ENCODE measurements at places on chromosomes 4 and X.
A peak's percentile ranks its signal among the peaks of the same experiment; 100 is the strongest.

DNA sequence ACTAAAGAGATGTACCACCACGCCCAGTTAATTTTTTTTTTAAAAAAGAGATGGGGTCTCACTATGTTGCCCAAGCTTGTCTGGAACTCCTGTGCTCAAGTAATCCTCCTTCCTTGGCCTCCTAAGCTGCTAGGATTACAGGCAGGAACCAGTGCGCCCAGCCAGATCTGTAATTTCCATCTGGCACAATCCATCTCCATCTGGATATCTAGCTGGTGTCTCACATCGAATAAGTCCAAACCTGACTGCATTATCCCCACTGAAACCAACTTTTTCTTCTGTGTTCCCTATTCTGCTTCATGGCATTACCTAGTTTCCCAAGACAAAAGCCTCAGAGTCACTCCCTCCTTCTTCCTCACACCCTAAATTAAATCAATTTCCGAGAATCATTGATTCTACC, 125.8 kb upstream of the TEX13C start:
- DNase-seq = no peak

- no peak for DNase-seq
Observed at GRCh38 chrX:150324919-150325318, 38.2 kb upstream of the MAMLD1 start.

GRCh38 chr4:151250706-151251105, 26.3 kb upstream of the PRSS48 start:
- DNase-seq = no peak

DNA sequence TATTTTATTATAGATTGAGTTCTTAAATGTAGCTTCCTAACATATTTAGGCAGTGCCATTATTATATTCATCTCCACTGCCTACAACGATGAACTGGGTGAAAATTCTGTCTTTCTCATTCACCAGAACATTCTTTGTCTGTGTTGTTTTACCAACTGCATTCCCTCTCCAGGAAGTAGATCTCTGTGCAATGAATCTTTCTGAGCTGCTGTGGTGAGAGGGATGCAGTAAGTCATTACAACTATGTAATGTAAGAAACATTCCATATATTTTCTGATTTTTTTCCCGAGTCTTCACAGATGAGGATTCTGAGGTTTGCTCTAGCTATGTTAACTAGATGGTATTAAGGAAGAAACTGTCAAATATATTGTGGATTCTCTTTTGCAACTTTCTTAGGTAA, 811.9 kb upstream of the PCDH7 start:
- DNase-seq = no peak

- no peak for DNase-seq
Observed at GRCh38 chr4:86633854-86634253, 39.7 kb downstream of the PTPN13 start.

- no peak for DNase-seq
Observed at GRCh38 chrX:132877954-132878536, 80.4 kb downstream of the HS6ST2 start.

DNA sequence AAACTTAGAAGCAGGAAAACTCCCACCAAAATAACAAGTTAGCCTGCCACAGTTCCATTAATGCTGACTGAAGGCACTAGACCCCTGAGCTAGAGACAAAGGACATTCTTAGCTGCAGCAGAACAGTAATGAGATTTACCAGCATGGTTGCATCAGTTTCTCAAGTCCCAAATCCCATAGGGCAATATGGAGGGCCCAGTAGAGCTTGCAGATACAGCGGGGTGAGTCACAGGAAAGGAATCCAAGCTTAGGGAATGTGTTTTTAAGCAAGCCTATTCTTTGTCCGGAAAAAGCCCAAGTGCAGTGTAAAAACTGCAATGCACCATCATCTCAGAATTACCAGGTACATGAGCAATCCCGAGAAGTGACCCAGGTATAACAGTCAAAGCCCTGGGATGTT, 51.3 kb upstream of the EXOC1L start:
- DNase-seq = no peak

DNA sequence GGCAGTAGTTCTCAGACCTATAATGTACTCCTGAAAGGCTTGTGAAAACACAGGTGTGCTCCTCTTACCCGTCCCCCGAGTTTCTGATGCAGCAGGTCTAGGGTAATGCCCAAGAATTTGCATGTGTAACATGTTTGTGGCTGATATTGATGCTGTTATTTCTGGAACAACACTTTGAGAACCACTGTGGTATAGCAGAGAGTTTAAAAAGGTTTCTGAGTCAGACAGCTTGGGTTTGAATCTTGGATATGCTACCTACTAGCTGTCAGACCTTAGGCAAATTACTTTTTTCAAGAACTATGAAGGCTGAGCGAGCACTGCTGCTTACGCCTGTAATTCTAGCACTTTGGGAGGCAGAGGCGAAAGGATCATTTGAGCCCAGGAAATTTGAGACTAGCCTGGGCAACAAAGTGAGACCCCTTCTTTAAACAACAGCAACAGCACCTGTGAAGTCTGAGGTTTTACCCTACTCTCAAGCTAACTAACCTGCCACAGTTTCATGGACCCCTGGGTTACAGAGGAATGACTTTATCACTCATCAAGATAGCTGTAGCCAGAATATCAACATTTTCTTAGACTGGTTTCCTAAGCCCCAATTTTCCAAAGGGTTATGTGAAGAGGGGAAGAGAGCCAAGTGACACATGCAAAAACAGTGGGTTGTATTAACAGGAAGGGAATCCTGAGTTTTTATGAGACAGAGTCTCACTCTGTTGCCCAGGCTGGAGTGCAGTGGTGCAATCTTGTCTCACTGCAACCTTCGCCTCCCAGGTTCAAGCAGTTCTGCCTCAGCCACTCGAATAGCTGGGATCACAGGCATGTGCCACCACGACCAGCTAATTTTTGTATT, 5.1 kb downstream of the AFF1 start:
- DNase-seq = no peak

DNA sequence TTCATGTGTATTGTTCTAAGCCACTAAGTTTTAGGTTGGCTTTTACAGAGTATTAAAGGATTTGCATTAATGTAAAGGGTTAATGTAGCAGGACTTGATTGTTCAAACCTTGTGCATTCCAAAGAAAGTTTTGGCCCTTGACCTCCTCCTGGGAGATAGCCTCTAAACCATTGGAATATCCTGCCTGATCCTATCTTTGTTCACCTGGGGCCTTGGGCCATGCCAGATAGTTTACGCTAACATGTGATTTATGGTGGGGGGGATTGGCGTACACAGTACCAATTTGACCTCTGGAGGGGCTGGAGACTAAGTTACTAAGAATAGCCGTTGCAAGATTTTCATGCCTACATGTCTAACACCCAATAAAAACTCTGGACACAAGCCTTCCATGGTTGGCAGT, 1002.7 kb upstream of the PABPC4L start:
- DNase-seq = no peak

- no peak for DNase-seq
Observed at GRCh38 chr4:45147866-45148265, 421.5 kb upstream of the GNPDA2 start.

DNA sequence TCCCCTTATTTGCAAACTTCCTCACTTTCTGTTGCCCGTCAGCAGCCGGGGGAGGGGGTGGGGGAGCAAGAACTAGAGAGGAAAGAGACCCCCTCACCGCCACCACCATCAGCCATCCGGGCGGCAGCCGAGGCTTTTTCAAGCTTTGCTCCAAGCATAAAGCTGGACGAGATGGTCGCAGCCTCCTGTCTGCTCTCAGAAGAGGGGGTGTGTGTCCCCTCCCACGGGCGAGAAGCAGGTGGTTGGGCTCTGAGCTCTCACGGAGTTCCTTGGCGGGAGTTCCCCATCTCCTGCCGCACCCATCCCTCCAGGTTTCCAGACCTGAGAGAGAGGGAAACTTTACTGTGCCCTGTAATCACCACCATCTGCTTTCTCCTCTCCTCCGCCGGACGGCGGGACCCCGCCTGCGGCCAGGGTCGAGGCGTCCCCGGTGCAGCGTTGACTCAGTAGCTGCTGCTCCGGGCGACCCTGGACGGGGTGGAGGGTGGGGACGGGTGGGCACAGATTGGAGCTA, 4.7 kb upstream of the ARX start:
- no peak for DNase-seq

DNA sequence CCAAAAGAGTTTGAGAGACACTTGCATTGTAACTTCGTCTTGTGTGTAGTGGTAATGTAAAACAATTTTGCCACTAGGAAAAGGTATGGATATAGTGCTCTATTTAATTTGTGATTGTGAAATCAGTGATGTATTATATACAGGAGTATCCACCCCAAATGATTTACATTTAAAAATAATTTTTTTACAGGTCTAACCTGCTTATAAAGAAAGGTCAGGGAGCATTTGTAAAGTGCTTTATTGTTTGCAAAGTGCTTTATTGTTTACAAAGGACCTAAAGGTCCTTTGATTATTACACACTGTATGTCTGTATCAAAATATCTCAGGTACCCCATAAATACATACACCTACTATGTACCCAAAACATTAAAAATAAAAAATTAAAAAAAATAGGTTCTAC, 70.3 kb downstream of the DCK start:
- no peak for DNase-seq

- peak; percentile 28 for DNase-seq
Observed at GRCh38 chrX:57528670-57529255, 63.0 kb upstream of the ZXDB start.

GRCh38 chrX:16469870-16470269, 180.1 kb upstream of the S100G start:
- DNase-seq = no peak

- DNase-seq = no peak
Observed at GRCh38 chr4:91448668-91449330, 855.0 kb upstream of the GRID2 start.

- no peak for DNase-seq
Observed at GRCh38 chr4:28001698-28002097, 1141.1 kb downstream of the STIM2 start.

DNA sequence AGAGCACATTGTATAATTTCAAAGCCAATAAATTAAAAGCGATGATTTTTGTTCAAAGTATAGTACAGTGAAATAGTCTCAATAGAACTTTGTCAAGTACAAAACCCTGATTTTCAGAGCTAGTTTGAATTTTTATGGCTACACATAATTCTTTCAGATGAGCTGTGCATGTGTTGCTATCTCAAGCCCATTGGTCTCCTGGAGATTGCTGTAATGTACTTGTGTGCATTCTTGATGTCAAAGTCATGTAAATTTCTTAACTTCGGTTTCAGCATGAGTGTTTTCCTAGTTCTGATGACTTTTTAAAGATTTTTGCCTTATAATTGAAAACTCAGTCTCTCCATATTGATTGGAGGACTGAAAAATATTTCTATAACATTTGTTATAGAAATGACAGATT, 200.8 kb downstream of the CEP135 start:
- no peak for DNase-seq

- DNase-seq = no peak
Observed at GRCh38 chrX:132292793-132293192, 73.5 kb upstream of the RAP2C start.

DNA sequence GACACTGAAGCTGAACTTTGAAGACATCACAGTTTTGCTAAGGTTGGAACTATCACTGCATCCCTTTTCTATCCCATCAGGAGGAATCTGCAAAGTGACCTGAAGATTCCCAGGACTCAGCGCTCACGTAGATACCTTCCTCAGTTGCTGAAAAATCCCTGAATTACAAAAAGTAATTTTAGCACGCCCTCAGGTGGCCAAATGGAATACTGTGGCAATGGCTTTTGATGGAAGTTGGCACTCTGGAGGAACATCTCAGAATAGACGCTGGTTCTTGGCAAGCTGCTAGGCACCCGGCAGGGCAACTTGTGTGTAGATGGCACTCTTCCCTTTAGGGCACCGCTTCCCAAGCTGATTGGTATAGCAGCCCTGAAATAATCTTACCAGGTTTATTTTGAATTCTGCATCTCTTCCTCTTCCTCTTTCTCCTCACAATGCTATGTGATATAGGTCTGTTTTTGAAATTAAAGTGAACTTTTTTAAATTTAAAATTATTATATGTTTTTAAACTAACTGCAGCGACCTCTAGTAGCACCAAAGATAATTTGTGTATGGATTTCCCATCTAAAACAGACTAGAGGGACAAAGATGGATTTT, 16.3 kb upstream of the ESX1 start:
- peak; percentile 43 for DNase-seq

GRCh38 chr4:28842271-28842670, 1877.9 kb upstream of the PCDH7 start:
- DNase-seq = no peak

DNA sequence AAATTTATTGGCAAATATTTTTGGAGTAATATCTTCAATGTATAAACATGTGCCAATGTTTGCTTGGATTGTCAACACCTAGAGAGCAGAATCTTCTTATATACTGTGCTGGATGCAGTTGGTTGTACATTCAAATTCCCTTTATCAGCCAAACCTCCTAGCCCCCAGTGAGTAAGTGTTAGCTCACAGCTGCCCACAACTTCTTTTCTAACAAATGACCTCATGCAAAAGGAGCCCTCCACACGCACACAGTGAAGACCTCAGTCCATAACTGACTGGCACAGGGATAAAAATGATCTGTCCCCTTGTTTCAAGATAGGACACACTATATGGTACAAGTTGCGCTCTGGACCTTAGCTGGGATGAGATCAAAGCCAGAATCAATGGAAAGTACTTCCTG, 458.0 kb upstream of the NWD2 start:
- DNase-seq = no peak

DNA sequence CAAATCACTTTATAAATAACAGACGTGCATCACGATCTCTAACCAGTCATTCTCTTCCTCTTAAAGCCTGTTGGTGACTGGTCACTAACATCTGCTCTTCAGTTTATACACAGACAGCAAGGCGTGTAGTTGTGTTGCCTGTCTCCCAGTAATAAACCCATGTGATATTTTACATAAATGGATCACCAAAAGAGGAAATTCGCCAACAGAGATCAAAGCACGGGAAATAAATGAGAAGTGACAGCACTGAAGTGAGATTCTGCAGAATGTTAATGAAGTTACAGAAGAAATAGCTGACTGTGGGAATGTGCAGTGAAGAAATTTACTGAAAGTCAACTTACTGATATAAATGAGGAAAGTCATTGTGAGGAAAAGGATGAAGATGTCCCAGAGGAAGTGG, 47.0 kb downstream of the AFF1 start:
- no peak for DNase-seq

DNA sequence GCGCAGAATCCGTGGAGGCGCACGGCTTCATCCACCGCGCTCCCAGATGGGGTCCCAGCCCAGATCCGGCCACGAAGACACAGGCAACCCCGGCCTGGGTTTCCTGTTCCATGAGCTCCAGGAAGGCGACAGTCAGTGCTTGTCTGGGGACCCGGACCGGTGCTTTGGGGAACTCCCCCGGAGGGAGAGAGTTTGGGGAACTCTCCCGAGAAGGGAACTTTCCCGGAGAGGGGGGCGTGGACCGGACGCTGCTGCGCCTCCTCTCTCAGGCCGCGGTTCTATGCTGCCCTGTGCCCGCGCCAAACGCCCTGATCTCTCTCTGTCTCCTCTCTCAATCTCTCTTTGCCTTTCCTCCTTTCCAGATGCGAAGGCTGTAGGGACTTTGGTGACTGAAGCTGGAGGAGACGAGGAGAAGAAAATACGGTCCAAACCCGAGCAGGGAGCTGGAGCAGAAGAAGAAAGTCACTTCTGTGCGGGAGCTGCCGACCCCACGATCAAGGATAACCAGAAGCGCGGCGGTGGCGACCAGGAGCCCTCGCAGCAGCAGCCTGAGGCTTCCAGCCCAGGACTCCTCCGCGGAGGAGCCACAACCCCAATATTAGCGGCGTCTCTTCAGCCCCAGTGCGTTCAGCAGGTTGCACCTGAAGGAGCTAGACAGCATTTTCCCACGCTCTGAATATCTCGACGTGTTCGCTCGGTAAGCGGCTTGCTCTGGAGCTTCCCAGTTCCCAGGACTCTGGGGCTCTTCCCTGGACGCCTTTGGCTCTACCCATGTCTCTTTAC, 47.6 kb upstream of the NKAP start:
- peak; percentile 23 for DNase-seq

All from glutamatergic neuron (in vitro differentiated cells).